ENCODE measurements at places on chromosomes 5 and 9. TPM values are rescaled to one million over a fixed set of nuclear protein-coding genes. Genes with fewer than 3 reads are reported as not detected.

GRCh38 chr5:149732324-149733128 lies 2.4 kb downstream of the PPARGC1B start:
- DNase-seq = no peak

GRCh38 chr5:126373375-126374108 lies 49.7 kb upstream of the GRAMD2B start:
- no peak for DNase-seq

DNA sequence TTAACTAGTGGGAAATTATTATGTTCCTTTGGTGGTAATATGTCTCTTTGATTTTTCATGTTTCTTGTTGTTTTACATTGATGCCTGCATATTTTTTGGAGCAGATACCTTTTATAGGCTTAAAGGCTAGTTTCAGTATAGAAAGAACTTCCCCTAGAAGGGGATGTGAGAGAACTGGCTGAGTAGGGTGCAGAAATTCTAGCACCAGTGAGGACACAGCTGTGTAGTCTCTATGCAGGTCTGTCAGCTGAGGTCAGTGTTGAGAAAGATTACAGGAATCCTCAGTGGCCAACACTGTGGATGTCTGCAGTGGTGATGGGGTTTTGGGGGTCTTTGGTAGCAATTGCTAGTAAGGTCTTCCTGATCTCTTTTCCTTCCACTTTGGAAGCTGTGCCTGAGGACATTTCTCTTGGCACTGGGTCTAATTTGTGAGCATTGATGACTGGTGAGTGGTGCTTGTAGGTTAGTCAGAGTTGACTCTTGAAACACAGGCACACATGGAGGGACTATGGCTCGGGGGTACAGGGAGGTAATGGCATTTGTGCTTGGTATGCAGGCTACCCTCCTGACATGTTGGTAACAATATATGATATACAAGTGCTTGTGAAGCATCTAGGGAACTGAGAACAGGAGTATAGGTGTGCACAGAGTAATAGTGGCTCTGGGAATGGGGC lies 221.4 kb downstream of the SPATA31D1 start:
- DNase-seq = no peak

DNA sequence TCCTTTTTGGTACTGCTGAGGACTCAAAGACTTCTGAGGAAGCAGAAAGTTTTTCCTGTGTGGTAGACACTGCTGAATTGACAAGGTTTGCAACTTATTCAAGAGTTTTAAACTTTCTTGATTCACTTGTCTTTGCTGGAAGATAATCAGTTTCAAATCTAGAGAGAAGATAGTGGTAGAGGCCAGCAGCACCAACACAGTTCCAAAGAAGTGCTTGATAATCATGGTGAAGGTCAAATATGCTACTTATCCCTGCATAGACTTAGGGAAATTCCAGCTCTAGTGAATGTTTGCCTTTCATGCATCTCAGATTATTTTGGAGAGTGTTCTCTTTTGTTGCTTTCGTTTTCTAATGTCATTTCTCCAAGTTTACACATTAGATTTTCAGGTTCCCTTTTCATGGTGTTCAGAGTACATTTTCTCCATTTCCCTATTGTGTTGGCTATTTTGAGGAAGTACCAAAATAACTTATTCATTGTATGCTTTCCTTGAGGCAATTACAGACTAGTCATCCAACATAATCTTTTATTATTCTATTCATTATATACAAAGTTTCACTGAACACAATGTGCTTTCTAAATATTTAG lies 550 bp downstream of the IFNE start:
- no peak for DNase-seq

CD274 gene
- 6.8 TPM for total RNA-seq

GPR150 gene
- 1.0 TPM for total RNA-seq
